ENCODE measurements at places on chromosomes 7 and 10.

- no peak for DNase-seq
Observed at GRCh38 chr10:99883523-99883922, 101.1 kb downstream of the ABCC2 start.

DNA sequence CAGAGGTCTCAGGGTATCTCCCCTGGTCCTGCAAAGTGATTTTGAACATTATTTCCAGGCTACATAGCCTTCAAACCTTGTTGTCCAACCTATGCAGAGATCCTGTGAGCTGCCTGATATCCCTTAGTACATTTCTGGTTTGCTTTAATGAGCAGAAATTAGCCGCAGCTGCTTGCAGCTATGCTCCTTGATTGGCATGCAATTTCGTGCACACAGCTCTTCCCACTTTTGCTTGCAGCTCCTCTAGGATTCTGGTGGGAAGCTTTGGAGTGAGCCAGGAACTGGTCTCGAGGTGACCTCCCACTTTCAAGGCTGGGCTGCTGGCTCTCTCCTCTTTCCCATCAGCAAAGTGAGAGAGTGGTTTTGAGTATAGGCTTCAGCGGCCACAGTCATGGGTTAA is 45.8 kb downstream of the OAT start:
- DNase-seq, result no peak

DNA sequence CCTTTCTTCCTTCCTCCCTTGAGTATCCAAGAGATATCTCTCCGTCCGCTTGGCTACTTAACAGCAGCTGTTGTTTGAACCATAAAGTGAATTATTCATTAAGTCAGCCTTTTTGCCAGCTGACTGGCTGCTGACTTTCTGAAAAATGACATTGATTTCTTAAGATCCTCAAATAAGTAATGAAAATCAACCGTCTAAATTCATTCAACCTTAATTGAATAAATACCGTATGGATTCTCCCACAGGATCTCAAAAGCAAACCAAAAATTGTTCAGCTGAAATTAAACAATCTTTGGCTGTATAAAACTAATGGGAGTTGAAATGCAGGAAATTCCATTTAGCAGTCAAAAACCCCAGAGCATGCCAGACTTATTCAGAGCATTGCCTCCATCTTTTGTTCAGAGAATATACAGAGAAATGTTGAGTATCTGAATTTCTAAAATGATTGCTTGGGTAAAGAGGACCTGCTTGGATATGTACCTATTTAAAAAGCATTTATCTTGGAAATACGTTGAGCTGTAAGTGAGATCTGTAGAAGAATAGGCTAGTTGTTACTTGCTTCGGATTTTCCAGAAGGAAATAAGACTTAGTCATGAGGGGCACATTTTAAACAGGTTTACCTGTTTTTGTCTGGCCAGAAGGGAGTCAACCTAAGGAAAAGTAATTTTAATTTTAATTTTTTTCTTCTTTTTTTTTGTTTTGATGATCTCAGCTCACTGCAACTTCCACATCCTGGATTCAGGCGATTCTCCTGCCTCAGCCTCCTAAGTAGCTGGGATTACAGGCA is 136.2 kb downstream of the PLXDC2 start:
- no peak for DNase-seq

- no peak for DNase-seq
Observed at GRCh38 chr7:55108401-55108800, 89.6 kb downstream of the EGFR start.

DNA sequence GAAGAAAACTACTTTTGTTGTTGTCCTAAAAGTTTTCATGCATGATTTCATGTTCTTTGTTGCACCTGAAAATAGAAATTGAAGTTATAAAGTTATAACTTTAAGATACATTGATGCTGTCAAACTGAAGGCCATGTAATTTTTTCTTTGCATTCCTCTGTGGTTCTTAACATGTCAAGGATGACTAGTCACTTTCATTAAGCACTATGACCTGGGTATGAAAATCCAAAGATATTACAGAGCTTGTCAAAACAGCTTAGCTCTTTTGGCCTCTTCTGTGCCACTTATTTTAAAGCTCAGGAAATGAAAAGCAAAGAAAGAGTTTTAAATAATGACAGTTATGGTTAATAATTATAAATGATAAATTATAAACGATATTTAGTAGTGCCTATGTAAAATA is 241.6 kb upstream of the CACNA2D1 start:
- DNase-seq, result no peak

DNA sequence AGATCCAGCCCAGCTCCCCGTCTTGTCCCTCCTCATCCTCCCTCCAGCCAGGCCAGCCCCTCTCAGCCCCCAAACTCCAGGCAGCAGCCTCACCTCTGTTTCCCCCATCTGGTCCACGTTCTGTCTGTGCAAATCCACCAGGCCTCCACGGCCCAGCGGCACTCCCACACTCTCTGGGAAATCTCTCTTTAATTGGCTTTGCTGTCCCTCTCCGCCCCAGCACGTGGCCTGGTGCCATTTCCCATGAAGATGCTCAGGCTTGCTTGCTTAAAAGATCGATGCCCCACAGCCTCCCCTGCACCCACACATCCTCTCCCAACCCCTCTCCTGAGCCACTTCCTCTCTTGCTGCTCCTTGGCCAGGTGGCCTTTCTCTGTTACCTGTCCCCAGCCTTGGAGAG is 39.3 kb downstream of the PRF1 start:
- no peak for DNase-seq

DNA sequence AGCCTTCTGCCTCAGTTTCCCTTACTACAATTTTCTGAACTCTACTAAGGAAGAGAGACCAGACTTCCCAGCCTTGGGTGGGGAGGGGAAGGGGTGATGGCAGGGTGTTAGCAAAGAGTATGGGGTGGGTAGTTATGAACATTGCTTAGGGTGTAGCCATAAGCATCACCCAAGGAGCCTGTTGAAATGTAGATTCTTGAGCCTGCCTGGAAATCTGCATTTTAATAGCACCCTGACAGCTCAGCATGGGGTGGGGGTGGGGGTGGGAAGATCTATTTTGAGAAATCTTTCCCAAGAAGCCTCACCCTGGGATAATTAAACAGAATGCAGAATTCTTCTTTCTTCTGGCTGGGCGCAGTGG is 164.8 kb downstream of the NRF1 start:
- no peak for DNase-seq

GRCh38 chr10:42691361-42692120 is 53.2 kb upstream of the ZNF33B start:
- no peak for DNase-seq

GRCh38 chr10:71589617-71590551 is 129.7 kb downstream of the C10orf105 start:
- DNase-seq, result no peak

DNA sequence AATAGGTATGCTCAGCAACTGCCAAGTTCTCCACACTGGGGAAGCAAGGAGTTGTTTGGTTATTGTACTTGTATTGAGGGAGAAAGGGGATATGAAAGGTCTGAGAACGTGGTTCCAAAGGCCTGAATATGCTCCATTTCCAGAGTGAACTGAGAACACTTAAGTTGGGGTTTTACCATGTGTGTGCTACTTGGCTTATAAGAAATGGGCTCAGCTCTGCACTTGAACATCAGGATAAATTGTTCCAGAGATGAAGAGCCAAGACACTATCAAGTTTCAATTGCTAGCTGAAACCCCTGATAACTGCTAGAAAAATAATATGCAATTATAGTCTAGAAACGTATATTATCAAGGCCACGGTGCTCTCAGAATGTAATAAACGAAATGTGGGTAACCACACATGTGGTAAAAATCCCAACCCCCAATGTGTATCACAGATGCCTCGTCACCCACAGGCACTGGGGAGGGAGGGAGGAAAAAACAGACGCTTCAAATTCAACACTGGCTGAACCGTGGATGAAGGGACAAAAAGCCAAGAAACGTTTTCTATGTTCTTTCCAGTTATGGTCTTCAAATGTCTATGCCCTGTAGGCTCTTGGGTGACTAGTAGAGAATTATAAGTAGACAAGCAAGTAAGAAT is 16.3 kb downstream of the ELMO1 start:
- DNase-seq, result peak; percentile 41

- DNase-seq, result no peak
Observed at GRCh38 chr7:121019018-121019417, 30.5 kb downstream of the CPED1 start.

DNA sequence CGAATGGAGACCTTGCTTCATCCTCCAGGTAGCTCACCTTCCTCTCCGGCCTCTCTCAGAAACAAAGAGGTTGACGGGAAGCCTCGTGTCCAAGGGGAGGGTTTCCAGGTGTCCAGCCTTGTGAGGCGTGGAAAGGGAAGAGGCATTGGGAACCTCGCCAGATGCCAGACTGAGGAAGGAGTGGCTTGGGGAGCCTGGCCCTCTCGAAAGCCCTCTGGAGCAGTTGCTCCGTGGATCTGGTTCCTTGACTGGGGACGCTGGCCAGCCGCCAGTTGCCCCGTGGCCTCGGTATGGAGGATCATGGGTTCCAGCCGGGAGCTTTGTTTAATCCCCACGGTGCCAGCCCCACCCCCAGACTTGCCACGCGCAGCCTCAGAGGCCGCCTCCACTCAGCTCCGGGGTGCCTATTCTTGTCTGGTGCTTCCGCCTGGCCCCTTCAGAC is 30.3 kb upstream of the SUN1 start:
- DNase-seq, result no peak

DNA sequence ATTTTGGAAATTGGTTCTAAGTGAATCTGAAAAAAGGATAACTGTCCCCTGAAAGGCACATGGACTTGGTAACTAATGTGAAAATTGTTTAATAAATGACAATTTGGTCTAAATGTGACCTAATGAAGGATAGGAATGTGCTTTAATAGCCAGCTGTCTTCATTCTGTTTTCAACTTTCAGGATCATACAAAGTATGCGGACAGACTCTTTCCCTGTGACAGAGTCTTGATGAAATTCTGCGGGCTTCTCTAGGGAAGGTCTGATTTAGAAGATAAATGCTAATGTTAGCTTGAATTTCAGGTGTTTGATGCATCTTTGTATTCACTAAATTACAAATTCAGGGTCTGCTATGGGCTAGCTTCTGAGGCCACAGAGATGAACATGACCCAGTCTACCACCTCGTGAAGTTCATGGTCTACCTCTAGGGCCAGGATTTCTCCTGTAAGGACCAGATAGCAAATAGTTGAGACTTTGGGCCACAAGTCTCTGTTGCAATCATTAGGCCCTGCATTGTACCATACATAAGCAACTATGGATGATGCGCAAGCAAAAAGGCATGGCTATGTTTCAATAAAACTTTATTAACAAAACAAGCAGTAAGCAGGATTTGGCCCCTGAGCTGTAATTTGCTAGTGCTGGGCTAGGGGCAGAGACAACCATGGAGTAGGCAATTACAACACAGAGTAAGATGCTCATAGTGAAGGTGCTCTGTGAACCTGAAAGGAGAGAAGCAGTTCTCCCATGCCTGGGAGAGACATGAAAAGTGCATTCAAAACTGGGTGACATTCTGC is 368.6 kb downstream of the INHBA start:
- DNase-seq, result no peak

DNA sequence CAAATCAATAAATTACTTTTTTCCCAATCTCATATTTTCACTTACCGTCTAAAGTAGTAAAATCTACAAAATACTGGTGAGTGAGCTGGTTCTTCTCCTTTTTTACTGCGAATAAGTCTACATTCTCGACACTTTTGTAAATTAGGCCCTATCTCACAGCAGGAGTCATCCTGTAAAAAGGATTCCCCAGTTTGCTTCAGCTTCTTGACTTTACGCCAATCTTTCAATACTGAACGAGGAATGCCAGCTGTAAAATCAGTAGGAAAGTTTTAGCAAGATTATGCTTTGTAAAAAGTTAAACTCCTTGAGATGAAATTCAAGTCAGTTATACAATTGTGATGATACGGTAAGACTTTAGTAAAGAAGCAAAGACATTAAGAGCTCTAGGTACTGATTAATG is 67.3 kb downstream of the NRBF2 start:
- DNase-seq, result no peak

- DNase-seq, result no peak
Observed at GRCh38 chr7:100053215-100053614, 3.6 kb downstream of the ZSCAN21 start.

DNA sequence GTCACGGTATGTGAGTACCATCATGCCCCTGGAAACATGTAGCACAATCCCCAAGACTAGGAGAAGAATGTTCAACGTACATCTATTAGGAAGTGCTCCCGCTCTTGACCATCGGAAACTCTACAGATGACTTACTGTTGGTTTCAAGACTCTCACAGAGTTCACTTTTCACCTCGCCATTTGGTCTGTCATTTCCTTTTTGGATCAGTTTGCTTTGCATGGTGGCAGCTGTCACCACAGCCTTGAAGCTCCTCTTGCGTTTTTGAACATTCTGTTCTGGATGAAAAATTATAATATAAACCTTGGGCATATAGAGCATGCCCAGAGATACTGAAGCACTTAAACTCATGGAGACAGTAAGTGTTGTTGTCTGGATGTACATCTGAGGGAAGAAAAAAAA is 806.8 kb downstream of the GRM8 start:
- no peak for DNase-seq

GRCh38 chr7:96707901-96708774 is 1.5 kb downstream of the SEM1 start:
- no peak for DNase-seq

DNA sequence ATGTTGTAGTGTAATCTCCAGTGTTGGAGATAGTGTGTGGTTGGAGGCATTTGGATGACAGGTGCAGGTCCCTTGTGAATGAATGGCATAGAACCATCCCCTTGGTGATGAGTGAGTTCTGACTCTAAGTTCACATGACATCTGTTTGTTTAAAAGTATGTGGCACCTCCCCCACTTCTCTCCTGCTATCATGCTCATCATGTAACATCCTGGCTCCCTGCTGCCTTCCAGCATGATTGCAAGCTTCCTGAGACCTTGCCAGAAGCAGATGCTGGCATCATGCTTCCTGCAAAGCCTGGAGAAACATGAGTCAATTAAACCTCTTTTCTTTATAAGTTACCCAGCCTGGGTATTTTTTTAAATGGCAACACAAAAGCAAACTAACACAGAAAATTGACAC is 499.0 kb upstream of the SEMA3D start:
- DNase-seq, result no peak

GRCh38 chr10:68156373-68157185 is 47.3 kb downstream of the MYPN start:
- DNase-seq, result peak; percentile 29

- no peak for DNase-seq
Observed at GRCh38 chr10:131819241-131820072, 81.4 kb upstream of the PPP2R2D start.

DNA sequence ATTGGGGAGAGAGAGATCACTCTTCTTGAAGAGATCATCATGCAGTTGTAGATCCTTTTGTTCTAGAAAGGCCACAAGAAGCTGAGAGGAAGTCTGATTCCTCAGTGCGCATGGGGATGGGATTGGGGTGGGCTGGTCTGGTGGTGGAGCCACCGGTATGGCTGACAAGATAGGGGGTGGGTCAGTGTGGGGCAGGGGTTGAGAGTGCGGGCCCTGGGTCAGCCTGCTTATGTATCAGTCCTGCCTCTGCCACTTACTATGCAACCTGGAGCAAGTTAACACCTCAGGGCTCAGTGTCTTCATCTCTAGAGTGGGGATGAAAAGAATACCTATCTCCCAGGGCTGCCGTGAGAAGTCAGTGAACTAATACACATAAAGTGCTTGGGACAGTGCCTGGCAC is 8.0 kb downstream of the SMARCD3 start:
- DNase-seq, result no peak
